ENCODE measurements at places on chromosomes 4 and X. TPM values are rescaled to one million over a fixed set of nuclear protein-coding genes. Genes with fewer than 3 reads are reported as not detected.

Gene F8A1
- 95.5 TPM for total RNA-seq

Gene TEX13C
- 0.01 TPM for total RNA-seq

Gene SEC31A
- total RNA-seq: 88.4 TPM

Gene RXFP1
- total RNA-seq: not detected

Gene CABS1
- not detected for total RNA-seq

Gene IQSEC2
- 40.0 TPM for total RNA-seq

Gene SSX1
- not detected for total RNA-seq

Gene EFHC2
- 0.18 TPM for total RNA-seq

Gene SLC10A6
- not detected for total RNA-seq

Gene AFF1
- total RNA-seq: 8.9 TPM

Gene PPP4R3C
- not detected for total RNA-seq

Gene FOXR2
- not detected for total RNA-seq

Gene HSPA4L
- total RNA-seq: 10.3 TPM

Gene GAGE13
- total RNA-seq: not detected

Gene BMP3
- not detected for total RNA-seq

Gene RRH
- total RNA-seq: 0.06 TPM

Gene GAB3
- 0.76 TPM for total RNA-seq

Gene CYBB
- total RNA-seq: 0.03 TPM

Gene MAPK10
- total RNA-seq: 0.45 TPM

Gene TMPRSS11F
- not detected for total RNA-seq

Gene SPINK2
- not detected for total RNA-seq

Gene VAMP7
- total RNA-seq: 37.8 TPM

Gene GAGE2A
- total RNA-seq: not detected

Gene ZNF157
- total RNA-seq: not detected

Gene EOLA1
- total RNA-seq: 21.3 TPM

Gene VSIG1
- 0.31 TPM for total RNA-seq

Gene SOWAHB
- not detected for total RNA-seq

Gene CT83
- total RNA-seq: not detected

Gene DCHS2
- total RNA-seq: not detected

Gene CXCL8
- 19.2 TPM for total RNA-seq

Gene HELT
- total RNA-seq: not detected

Gene GYG2
- total RNA-seq: 4.2 TPM

Gene PCDH11X
- not detected for total RNA-seq

Gene SSX2
- total RNA-seq: not detected

Gene ZNF185
- 6.3 TPM for total RNA-seq

Gene HTATSF1
- total RNA-seq: 62.6 TPM

Gene NPFFR2
- not detected for total RNA-seq

Gene TCEANC
- 0.91 TPM for total RNA-seq

Gene RASL11B
- total RNA-seq: not detected

Gene EMCN
- total RNA-seq: not detected

Gene RHOXF2B
- total RNA-seq: not detected

Gene GUCY1A1
- total RNA-seq: not detected

Gene SAGE1
- not detected for total RNA-seq

Gene MPC1L
- not detected for total RNA-seq

Gene CENPI
- total RNA-seq: 8.9 TPM

Gene PNCK
- 0.58 TPM for total RNA-seq

Gene IL9R
- total RNA-seq: 0.09 TPM

Gene RIPPLY1
- 0.08 TPM for total RNA-seq

Gene CT45A5
- total RNA-seq: 0.19 TPM

Gene PWWP3B
- total RNA-seq: not detected

Gene ZFX
- total RNA-seq: 14.5 TPM
